ENCODE measurements at places on chromosomes 13 and 19.

- no peak for DNase-seq
These were observed 40.0 kb downstream of the C13orf46 start for GRCh38 chr13:113933901-113934300.

- peak; percentile 67 for DNase-seq
These were observed 12.1 kb upstream of the CEACAM8 start for GRCh38 chr19:42606660-42607351.

DNA sequence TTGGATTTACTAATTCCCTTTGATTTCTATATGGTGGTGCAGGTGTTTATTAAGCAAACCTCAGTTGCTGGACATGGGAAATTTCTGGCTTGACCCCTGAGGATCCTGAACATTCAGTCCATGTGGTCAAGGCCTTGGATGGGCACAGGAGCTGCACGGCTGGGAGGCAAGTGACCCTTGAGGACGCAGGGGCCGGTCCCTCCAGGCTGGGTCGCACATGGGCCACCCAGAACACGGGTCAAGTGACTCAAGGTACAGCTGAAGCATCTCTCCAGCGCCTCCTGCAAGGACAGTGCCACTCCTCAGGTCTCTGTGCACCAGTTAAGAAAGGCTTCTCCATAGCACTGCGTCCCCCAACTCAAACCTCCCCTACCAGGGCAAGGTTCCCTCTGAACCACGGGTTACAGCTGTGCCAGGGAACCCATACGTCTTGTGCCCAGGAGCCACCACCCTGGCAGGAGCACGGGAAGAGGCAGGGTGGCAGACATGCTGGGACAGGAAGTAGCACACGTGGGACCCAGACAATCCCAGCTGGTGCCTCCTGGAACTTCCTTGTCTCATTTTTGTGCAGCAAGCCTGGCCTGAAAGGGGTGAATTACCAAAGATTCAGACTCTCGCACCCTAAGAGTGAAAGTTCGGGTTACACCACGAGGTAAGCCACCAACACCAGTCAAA lies 93.1 kb downstream of the SPACA7 start:
- DNase-seq, result no peak

- no peak for DNase-seq
These were observed 240.9 kb downstream of the LIG4 start for GRCh38 chr13:107974409-107974808.

GRCh38 chr13:113666951-113667701 lies at the start of gene GRK1:
TSS of gene GRK1 (plus strand) at chr13:113667219. CDS start at chr13:113667387, 168 bp downstream.
- no peak for DNase-seq

- no peak for DNase-seq
These were observed 50.6 kb upstream of the C1QTNF9B start for GRCh38 chr13:23947893-23948292.

- no peak for DNase-seq
These were observed 8.9 kb upstream of the CRTC1 start for GRCh38 chr19:18674616-18675015.

DNA sequence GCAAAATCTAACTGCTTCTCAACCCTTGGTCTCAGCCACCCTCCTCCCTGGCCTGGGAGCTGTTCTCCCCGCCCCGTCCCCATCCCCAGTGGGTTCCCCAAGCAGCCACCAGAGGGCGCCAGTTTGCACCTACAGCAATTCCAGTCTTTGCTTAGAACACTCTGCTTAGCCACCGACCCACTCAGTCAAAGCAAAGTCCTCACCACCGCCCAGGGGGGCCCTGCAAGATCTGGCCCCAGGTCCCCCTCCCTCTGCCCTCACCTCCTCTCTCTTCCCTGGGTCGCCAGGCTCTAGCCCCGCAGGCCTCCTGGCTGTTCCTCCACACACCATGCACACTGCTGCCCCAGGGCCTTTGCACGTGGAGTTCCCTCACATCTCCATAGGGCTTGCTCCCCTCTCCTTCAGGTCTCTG lies 12.4 kb downstream of the TMEM143 start:
- peak; percentile 81 for DNase-seq

DNA sequence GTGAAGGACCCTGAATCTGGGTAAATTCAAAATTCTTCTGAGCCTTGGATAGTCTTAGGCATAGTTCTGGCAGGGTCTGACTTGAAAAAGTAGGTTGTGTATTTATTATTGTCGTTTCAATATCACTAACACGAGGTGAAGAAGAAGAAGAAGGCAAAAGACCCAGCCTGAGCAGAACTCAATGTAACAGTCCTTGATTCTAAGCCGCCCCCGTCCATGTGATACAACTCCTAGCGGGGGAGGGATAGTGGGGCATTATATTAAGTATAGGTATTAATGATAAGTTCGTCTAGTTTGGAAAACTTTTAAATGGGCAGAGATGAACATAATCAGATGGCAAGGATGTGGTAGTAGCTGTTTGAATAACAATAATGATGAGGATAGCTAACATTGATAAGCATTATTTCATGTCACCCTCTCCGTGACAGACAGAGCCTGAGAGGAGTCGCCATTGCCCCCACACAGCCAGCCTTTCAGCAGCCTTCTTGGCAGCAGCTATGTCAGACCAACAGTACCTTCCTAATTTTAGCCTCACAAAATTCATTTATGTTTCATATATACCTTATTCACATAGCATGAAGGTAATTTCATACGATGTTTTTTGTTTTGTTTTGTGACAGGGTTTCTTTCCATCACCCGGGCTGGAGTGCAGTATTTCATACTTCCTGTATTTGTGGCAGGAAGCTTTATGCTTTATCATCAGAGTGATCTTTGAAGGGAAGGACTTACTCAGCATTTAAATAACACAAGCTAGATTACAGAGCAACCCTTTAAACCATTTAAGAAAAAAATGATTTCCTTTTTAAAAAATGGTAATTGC lies 64.4 kb upstream of the NPAS1 start:
- no peak for DNase-seq

DNA sequence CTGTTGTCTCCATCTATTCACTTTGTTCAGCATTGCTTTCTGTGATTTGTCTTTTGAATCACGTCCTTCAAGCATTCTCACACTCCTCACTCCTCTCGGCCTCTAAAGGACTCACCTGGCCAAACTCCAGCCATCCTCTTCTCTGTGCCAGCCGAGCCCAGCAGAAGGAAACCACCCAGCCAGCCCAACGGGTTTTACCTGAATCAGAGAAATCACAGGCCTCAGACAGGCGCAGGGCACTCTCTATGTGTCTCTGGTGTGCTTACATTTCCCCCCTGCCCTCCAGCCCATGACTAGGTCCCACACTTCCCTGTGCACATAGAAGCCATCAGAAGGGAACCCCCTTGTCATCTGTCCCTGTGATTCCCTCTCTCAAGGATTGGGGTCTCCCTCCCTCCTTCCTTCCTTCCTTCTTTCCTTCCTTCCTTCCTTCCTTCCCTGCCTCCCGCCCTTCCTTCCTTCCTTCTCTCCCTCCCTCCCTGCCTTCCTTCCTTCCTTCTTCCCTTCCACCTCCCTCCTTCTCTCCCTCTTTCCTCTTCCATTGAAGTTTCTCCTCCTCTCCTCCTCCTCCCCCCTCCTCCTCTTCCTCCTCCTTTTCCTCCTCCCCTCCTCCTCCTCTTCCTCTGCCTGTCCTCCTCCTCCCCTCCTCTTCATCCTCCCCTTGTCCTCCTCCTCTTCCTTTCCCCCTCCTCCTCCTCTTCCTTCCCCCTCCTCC lies 8.8 kb upstream of the ZNF541 start:
- DNase-seq, result no peak

GRCh38 chr13:95245071-95245470 lies 56.2 kb downstream of the ABCC4 start:
- no peak for DNase-seq

GRCh38 chr19:38932425-38933179 lies 1.9 kb downstream of the MRPS12 start:
- no peak for DNase-seq

- no peak for DNase-seq
These were observed 940.4 kb upstream of the SLC10A2 start for GRCh38 chr13:104006625-104007075.

DNA sequence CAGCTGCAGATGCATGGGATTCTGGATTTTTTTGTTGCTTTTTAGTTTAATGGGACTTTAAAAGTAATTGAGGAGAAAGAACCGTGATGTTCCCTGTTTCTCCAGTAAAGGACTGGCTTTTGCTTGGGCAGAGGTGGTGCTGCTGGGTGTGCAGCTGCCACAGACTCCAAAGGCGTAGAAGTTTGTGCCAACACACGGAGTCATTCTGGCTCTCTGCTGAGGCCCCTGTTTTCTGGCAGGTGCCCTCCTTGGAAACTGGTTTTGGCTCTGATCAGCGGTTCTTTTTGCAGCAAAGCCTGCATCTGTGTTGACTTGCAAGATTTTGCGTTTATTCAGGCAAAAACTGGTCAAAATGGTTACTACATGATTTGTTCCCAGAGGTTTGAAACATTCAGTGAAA lies 16.0 kb upstream of the QTRT1 start:
- no peak for DNase-seq

DNA sequence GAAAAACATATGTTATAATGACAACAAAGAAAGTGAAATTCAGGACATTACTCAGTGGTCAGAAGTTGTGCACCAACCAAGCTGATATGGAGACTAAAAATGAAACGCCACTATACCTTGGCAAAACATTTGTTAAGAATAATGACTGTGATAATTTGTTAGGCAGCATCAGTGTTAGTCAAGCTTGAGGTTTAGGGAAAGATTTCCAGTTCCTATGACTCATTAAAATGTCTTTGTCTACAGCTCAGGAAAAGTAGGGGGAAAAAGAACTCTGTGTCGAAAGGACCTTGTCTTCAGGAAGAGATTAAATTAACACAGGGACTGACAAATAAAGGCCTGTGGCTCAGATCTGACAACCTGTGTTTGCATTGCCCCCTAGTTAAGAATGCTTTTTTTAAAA lies 764.1 kb upstream of the SLITRK6 start:
- no peak for DNase-seq

- DNase-seq, result no peak
These were observed 14.8 kb upstream of the ZNF431 start for GRCh38 chr19:21127001-21127400.

- DNase-seq, result no peak
These were observed 23.8 kb downstream of the TEX101 start for GRCh38 chr19:43438291-43439031.

DNA sequence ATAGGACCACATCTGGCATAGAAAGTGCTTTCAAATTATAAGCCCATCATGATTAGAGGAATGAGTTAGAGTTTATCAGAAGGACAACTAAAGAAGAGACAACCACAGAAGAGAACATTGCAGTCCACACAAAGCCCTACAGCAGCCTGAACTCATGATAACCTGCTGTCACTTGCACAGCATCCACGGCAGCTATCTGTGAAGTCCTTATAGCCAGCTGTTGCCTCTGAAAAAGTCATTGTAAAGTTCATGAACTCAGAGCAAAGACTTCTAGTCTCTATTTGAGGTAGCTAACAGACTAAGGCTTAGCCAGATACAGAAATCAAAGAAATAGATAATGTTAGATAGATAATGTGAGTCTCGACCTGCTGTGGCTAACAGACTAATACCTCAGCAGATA lies 450.0 kb downstream of the KLF5 start:
- no peak for DNase-seq

GRCh38 chr13:43830497-43830881 lies 43.7 kb upstream of the ENOX1 start:
- no peak for DNase-seq

- DNase-seq, result no peak
These were observed 9.2 kb upstream of the EHD2 start for GRCh38 chr19:47704024-47704423.

GRCh38 chr13:111880185-111880584 lies 186.8 kb upstream of the SOX1 start:
- no peak for DNase-seq

DNA sequence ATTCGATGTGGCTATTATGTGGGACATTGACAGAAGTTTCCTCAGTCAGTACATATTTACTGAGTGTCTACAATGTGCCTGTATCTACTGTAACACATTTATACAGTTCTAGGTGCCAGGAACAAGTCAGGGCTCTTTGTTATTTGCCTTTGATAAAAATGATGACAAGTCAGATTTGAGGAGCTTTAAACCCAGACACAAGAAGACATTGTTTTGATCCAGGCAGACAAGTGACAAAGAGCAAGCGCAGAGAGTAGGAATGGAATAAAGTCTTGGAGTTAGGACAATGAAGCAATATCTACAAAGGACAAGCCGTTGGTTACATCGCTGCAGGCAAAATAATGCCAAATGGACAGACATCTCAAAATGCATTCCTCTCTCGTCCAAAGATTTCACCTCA lies 70.1 kb downstream of the ITGBL1 start:
- no peak for DNase-seq

- DNase-seq, result no peak
These were observed 113.0 kb upstream of the ARGLU1 start for GRCh38 chr13:106680796-106681472.

GRCh38 chr13:20181188-20181587 lies 11.6 kb downstream of the GJB2 start:
- no peak for DNase-seq

GRCh38 chr19:33677745-33678426 lies 56.1 kb downstream of the CHST8 start:
- DNase-seq, result peak; percentile 65

DNA sequence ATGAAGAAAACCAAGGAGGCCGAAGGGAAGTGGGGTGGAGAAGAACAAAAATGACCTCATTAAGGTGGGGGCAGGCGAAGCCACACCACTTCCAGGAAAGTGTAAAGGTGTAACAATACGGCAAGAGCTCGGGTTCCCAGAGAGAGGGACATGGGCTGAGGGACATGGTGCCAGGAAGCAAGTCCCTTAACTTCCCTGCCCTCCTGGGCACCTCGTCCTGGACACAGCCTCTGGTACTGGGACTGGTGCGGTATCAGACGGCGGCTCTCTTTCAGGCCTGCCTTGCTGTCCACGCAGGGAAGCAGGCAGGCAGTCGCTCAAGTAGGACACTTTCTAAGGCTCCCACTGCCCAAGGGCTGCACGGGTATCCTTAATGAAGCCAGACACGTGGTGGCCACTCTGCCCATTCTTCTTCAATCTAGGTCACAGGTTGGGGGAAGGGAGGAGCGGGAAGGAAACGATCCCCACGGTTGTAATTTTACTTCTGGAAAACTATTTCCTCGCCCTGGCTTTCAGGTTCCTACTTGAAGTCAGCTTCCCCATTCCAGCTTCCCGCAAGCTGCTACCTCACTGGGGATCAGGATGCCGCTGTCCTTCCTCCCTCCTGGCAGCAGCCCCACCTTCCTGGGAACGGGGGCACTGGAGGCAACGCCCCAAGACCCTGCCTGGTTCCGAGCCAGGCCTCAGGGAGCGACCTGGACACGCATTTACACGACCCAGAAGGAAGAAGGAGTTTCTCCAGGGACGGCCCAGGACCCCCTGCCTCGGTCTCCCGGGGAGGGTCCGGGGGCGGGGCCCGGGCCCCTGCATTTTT lies 1.2 kb downstream of the AP3D1 start:
- no peak for DNase-seq

- no peak for DNase-seq
These were observed 15.2 kb upstream of the STRN4 start for GRCh38 chr19:46761418-46761831.

GRCh38 chr13:45718063-45718462 lies 15.9 kb downstream of the CBY2 start:
- no peak for DNase-seq

DNA sequence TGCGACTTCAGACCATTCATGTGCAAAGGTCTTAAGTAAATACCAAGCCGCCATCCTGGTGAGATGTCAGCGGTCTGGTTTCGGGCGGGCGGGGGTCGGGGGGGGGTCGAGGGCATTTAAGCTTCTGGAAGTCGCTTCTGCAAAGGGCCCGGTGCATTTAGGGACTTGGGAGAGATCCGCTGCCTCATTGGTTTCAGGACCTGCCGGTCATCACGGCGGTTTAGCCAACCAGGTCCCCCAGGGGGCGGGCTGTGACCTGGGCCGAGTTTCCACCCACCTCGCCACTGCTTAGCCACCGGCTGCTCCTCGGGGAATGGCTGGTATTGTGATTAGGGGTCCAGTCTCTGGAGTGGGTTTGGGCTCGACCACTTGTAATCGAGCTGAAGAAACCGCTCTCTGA lies 7.8 kb downstream of the ANKLE1 start:
- DNase-seq, result peak; percentile 84
